ENCODE measurements at places on chromosomes 12 and 14. TPM values are rescaled to one million over a fixed set of nuclear protein-coding genes. Genes with fewer than 3 reads are reported as not detected.

RHOJ gene
- polyA plus RNA-seq = 1.7 TPM

HAL gene
- polyA plus RNA-seq = 114 TPM

APOF gene
- 203 TPM for polyA plus RNA-seq

ERBB3 gene
- polyA plus RNA-seq = 32.4 TPM

TBX5 gene
- polyA plus RNA-seq = 0.03 TPM

IL31 gene
- polyA plus RNA-seq = not detected

SIX4 gene
- 0.08 TPM for polyA plus RNA-seq

CCDC198 gene
- polyA plus RNA-seq = 14.7 TPM

CDC42BPB gene
- polyA plus RNA-seq = 4.1 TPM

LRR1 gene
- polyA plus RNA-seq = 3.7 TPM

PLA2G1B gene
- polyA plus RNA-seq = 4.6 TPM

FAM90A1 gene
- not detected for polyA plus RNA-seq

FLVCR2 gene
- polyA plus RNA-seq = 12.3 TPM

GLIPR1L1 gene
- not detected for polyA plus RNA-seq

EGLN3 gene
- 1.3 TPM for polyA plus RNA-seq

CCDC177 gene
- polyA plus RNA-seq = 0.08 TPM

FRMD6 gene
- polyA plus RNA-seq = 2.6 TPM

JPH4 gene
- 0.07 TPM for polyA plus RNA-seq

HOXC10 gene
- polyA plus RNA-seq = not detected

RFX4 gene
- polyA plus RNA-seq = not detected

C14orf132 gene
- polyA plus RNA-seq = 3.0 TPM

TM9SF1 gene
- 30.0 TPM for polyA plus RNA-seq

STON2 gene
- polyA plus RNA-seq = 1.9 TPM

ALDH1L2 gene
- 0.03 TPM for polyA plus RNA-seq

RIC8B gene
- polyA plus RNA-seq = 2.7 TPM

GALNT9 gene
- not detected for polyA plus RNA-seq

PYGL gene
- polyA plus RNA-seq = 70.9 TPM

GRIN2B gene
- polyA plus RNA-seq = 0.03 TPM

CLEC1B gene
- polyA plus RNA-seq = 36.4 TPM

OAS2 gene
- 9.4 TPM for polyA plus RNA-seq

DIO2 gene
- polyA plus RNA-seq = not detected

CLEC6A gene
- not detected for polyA plus RNA-seq

PAH gene
- polyA plus RNA-seq = 615 TPM

SRRM4 gene
- polyA plus RNA-seq = not detected

NTS gene
- 0.25 TPM for polyA plus RNA-seq

NTF3 gene
- polyA plus RNA-seq = 1.5 TPM

C12orf60 gene
- polyA plus RNA-seq = 0.53 TPM

BHLHE41 gene
- polyA plus RNA-seq = 0.29 TPM

ZFHX2 gene
- 0.12 TPM for polyA plus RNA-seq

LDHB gene
- 20.9 TPM for polyA plus RNA-seq

CRY1 gene
- 5.7 TPM for polyA plus RNA-seq

LYZ gene
- 11.5 TPM for polyA plus RNA-seq

PIWIL1 gene
- polyA plus RNA-seq = 0.01 TPM

NOS1 gene
- polyA plus RNA-seq = 0.01 TPM
